ENCODE measurements at places on chromosomes 2 and 18.
A peak's percentile ranks its signal among the peaks of the same experiment; 100 is the strongest.

- no peak for DNase-seq
Measured at GRCh38 chr2:36858551-36859365, 107.6 kb downstream of the STRN start.

GRCh38 chr2:221567231-221567760, 4.8 kb downstream of the EPHA4 start:
- DNase-seq: no peak

- no peak for DNase-seq
Measured at GRCh38 chr18:46337271-46337670, 233.1 kb downstream of the HAUS1 start.

DNA sequence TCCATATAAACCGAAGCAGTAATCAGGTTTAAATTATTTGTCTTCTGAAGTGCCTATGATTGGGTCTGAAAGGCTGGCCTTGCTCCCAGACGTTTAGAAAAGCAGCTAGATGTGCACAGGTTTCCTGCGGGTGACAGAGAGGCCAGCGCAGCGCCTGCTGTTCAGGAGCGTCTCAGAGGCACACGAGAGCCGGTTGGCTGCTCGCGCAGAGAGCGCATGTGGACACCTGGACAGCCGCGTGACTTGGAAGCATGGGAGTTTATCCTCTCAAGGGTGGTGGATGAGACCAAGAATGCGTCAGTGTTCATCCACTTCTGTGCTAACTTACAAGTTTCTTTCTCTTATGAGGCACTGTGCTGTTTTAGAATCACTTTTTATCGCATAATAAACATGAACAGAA, 303.7 kb downstream of the PTGR3 start:
- no peak for DNase-seq

- DNase-seq: no peak
Measured at GRCh38 chr2:28232295-28232694, 160.4 kb upstream of the FOSL2 start.

GRCh38 chr18:26656944-26657536, 108.7 kb upstream of the KCTD1 start:
- peak; percentile 75 for DNase-seq

- no peak for DNase-seq
Measured at GRCh38 chr18:37457753-37458152, 107.8 kb downstream of the CELF4 start.

DNA sequence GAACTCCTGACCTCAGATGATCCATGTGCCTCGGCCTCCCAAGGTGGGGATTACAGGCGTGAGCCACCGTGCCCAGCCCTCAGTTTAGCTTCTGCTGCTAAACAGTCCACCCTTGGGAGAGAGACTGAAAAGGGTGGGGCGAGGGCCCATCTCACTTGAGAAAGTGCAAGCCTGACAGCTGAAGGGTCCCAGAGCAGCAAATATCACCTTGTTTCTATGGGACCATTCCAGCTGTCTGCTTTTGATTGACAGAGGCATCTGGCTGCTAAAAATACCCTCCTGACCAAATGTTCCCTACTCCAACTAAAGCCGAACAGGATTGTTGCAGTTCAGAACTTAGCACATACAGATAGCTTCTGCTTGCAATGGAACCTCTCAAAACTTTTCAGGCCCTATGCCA, 436 bp upstream of the SMYD1 start:
- DNase-seq: no peak

DNA sequence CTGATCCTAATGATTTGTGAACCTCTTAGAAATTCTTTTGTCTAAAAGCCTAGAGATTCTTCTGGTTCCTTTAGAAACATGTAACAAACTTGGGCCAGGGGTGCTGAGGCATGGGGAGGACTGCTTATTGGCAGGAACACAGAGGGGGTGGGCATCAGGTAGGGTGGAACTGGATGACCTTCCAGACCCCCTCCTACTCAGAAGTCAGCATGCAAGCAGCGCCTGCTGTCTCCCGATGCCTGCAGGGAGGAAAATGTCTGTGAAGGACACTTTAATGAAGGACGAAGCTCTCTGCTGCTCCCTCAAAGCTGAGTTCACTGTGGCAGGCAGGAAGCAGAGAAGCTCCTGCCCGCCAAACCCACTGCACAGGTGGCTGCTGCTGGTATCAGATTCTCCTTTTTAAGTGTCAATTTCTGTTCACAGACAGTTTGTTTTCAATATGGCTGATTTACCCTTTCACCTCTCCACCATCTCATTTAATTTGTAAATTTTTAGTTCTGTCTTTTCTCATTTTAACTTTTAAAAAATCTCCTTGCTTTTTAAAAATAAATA, 19.4 kb downstream of the COA5 start:
- DNase-seq: no peak

GRCh38 chr2:192127434-192127833, 67.3 kb downstream of the TMEFF2 start:
- no peak for DNase-seq

- peak; percentile 68 for DNase-seq
Measured at GRCh38 chr2:204538182-204539018, 6.9 kb upstream of the PARD3B start.
